ENCODE measurements at places on chromosomes 16 and 17.

DNA sequence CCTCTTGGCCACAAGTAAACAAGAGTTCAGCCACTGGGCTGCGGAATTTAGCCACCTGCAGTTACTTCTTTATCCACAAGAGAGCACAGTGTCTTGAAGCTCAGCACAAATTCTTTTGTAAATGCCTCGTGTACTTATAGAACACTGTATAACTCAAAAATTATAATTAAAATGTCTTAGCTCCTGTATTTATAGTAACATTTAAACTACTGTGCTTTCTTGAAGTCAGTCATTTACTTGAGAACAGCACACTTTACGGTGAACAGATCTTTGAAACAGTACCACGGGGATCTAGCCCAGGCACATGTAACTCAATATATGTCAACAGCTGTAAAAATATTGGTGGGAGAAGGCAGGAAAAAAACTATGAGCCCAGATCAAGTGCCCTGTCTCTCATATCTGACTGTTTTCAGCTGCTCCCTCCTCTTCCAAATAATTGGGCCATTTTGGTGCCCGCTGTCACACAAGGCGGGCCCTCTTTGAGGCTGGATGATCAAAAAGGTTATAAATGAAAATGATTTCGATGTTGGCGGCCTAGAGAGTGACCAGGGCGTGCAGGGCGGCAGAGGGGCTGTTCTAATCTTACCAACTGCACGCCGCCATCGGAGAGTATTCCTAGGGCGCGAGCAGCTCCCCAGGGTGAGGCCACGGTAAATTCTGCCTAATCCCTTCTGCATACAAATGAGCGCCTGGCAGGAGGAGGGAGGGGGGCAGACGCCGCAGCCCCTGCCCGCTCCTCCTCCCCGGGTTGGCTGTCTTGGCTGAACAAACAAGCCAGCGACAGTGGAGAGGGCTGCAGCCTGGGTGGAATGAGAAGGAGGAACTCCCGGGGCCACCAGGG lies 183.2 kb downstream of the C16orf78 start:
- DNase-seq: no peak

DNA sequence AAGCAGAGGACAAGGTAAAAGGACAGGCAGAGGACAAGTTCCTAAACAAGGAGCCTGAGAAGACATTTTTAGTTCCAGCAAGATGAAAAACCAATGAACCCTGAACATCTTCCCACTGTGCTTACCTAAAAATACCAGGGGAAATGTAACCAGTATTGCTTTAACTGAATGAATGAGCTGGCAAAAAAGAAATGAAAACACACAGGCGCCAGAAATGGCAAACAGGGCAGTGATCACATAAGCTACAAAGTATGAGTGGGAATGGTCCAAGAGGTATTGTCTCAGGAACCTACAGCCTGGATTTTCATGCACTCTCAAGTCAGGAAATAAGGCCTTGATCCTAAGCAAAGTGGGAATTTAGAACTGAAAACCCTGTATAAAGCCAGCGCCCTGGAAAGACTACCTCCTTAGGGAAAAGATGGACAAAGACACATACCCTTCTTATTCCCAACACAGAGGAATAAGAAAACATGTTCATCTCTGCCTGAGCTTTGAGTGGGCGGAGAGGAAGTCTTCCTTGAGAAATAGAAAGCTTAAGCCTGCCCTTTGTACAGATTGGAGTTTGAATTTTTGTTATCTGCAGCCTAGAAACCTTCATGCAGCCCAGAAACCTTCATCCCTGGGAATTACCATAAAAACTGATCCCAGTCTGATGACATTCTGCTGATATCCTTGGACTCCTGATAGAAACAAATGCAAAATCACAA lies 2.1 kb downstream of the CMTM2 start:
- DNase-seq: no peak

GRCh38 chr16:80739523-80739922 lies 64.9 kb downstream of the CDYL2 start:
- DNase-seq: no peak

GRCh38 chr16:66354034-66354909 lies 12.2 kb upstream of the CDH5 start:
- DNase-seq: no peak

GRCh38 chr17:81640011-81640410 lies 3.0 kb downstream of the TSPAN10 start:
- DNase-seq: no peak

GRCh38 chr16:84986102-84986501 lies 25.2 kb downstream of the ZDHHC7 start:
- DNase-seq: no peak

DNA sequence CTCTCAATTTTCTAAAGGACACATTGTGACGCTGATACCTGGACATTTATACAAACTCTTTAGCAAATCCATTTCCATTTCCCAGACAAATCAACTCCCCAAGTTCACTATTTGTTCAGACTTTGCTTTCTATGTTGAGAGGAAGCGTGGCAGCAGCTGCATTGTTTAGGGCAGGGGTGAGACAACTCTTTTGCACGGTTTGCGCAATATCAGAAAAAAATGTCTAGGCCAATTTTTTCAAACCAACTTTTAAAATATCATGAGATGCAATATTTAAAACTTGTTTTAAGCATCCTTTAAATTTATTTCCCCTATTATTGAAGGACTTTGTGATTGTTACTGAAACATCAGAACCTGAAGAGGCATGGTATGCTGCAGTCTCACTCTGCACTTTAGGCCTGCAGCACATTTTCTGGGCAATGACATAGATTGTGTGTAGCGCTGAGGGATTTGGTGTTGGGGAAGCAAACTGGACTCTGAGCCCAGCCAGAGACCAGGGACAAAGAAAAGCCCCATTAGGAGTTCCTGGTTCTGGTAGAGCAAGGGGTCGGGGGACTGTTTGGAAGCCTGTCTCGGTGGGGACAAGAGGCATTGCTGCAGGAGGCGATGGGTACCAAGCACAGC lies 6.4 kb upstream of the CCDC182 start:
- no peak for DNase-seq

DNA sequence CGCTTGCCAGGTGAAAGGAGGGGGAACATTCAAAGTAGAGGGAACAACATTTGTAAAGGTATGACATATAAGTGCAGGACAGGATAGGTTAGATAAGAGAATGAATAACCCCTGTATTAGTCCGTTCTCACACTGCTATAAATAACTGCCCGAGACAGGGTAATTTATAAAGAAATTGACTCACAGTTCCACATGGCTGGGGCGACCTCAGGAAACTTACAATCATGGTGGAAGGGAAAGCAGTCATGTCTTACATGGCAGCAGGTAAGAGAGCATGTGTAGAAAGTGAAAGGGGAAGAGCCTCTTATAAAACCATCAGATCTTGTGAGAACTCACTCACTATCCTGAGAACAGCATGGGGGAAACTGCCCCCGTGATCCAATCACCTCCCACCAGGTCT lies 223.8 kb downstream of the SOX9 start:
- DNase-seq: no peak

GRCh38 chr17:63598281-63598680 lies 2.4 kb upstream of the TACO1 start:
- no peak for DNase-seq

DNA sequence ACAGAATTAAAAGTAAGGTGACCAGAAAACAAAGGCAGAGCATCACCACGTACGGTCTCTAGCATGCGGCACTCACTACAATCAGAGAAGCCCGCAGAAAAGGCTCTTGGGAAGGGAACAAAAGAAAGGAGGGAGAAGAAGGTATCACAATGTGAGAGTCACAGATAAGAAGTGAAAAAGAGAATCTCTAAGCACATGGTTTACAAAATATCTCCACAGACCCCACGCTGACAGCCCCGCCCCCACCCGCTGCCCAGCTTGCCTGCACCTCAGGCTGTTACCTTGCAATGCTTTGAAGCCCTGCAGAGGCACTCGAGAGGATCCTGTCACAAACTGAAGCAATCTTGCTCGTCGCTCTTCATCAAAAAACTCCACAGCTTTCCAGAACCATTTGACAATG lies 40.5 kb downstream of the CEP95 start:
- DNase-seq: no peak

- no peak for DNase-seq
These were observed 11.5 kb downstream of the RPGRIP1L start for GRCh38 chr16:53692146-53692545.

GRCh38 chr16:81883235-81883634 lies 104.1 kb downstream of the PLCG2 start:
- DNase-seq: no peak
